ENCODE measurements at places on chromosomes 13 and 19. TPM values are rescaled to one million over a fixed set of nuclear protein-coding genes. Genes with fewer than 3 reads are reported as not detected.

VSIG10L gene
- 103 TPM for total RNA-seq

PEAK3 gene
- total RNA-seq, result 0.08 TPM

UNC13A gene
- 0.04 TPM for total RNA-seq

DCT gene
- not detected for total RNA-seq

CD22 gene
- total RNA-seq, result 2.5 TPM

FUT6 gene
- total RNA-seq, result 56.9 TPM

TINCR gene
- 29.7 TPM for total RNA-seq

TEX29 gene
- total RNA-seq, result not detected

ZNF283 gene
- 5.3 TPM for total RNA-seq

MIR17HG gene
- total RNA-seq, result 3.5 TPM

OR7D2 gene
- total RNA-seq, result not detected

FXYD7 gene
- total RNA-seq, result not detected

TMEM272 gene
- total RNA-seq, result not detected

DNA sequence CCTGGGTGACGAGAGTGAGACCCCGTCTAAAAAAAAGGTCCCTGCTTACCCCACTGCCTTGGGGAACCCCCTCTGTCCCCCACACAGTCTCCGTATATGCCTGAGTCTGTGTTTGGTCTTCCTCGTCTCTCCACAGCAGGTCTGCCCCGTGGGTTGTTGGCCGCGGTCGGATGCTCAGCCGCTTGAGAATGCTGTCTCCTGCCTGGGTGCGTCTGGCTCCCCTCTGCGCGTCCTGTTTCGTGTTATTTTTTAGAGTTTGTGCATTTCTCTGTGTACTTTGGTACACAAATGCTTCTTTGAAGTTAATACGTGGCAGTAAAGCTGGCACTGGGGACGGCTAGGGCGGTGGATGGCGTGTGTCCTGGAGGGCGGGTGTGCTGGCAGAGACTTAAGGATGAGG is 34.9 kb downstream of the KDM4B start:
- ATAC-seq, result no peak

DNA sequence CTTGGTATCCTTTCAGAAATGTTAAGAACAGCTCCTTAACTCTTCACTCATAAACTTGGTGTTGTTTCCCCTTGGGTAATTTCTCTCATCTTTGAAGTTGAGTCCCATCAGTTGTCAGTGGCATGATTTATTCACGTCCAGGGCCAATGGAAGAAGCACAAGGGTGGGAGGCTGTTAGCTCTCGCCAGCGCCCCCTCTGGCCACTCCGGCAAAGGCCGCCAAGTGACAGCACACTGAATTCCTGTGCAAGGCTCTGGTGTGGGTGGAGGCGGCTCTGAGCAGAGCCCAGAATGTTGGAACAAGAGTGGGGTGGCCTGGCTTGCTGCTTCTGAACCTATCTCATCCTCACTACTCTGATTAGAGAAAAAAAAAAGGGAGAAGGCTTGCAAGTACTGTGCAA is 13.1 kb upstream of the MEDAG start:
- no peak for ATAC-seq

GRCh38 chr13:37481885-37482227 is 116.7 kb downstream of the POSTN start:
- ATAC-seq, result no peak

GRCh38 chr19:13275016-13275722 is 125.0 kb downstream of the IER2 start:
- no peak for ATAC-seq

GRCh38 chr13:56198350-56198749 is 942.4 kb upstream of the PRR20A start:
- ATAC-seq, result no peak

GRCh38 chr19:799076-799881 is 2.0 kb downstream of the PTBP1 start:
- ATAC-seq, result no peak

DNA sequence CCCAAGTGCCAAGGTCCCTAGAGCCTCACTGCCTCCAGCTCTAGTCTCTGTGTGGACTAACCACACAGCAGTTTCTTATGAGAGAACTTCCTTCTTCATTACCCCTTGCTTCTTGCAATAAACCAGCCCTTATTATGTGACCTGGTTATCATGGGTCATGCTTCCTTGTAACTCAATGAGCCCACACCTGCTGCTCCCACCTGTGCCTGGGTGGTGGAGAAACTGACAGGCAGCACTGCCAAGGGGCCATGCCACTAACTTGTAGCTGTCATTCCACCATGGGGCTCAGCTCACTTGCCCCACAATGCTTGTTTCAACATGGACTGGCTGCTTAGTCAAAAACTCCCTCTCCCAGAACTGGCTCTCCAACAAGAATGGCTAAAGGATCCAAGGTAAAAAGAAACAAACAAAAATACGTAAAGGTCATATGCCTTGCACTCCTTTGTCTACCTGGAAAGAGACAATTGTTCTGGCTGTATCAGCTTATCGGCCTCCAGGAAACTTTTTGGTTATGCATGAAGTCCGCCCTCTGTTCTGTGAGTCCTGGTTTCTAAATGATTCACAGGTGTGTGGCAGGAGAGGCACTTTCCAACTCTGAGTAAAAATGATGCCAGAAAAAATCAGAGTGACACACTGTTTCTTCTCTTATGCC is 446.4 kb downstream of the COG6 start:
- ATAC-seq, result peak; percentile 80

- ATAC-seq, result peak; percentile 46
Measured at GRCh38 chr19:46618670-46619231, 6.1 kb downstream of the PTGIR start.

- peak; percentile 21 for ATAC-seq
Measured at GRCh38 chr19:1231729-1232637, 5.8 kb downstream of the CBARP start.

GRCh38 chr13:30750036-30750435 is 14.7 kb downstream of the ALOX5AP start:
- ATAC-seq, result no peak

DNA sequence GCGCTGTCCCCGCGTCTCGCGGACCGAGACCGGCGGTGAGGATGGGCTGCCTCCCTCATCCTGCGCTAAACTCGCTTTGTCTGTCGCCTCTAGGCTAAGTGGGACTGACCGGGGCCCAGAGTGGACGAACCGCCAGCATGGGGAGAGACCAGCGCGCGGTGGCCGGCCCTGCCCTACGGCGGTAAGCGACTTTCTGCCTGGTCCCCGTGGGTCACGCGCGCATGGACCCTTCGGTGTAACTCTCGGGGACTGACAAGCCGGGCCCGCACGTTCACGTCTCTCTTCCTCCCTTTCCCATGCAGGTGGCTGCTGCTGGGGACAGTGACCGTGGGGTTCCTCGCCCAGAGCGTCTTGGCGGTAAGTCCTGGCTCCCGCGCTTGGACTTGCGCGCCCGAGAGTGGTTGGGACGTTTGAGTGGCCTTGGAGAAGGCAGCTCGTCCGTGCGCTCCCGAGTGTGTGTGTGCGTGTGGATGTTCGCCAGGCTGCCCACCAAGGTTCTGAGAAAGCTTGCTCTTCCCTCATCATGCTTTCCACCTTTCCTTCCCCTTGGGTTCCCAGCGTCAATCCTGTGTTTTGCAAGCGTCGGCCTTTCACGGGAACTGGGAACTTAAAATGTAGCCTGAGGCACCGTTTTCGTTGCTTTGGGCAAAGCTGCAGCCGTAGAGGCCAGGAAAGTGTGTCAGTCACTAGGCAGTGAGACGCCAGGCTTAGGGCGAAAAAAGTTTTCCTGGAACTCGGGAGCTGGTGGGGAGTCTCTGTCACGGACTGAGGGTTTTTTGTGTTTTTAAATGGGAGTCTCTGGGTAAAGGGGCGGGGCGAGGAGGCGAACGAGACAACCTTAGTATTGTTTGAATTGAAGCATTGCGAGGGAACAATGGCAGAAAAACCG is 927 bp downstream of the COL4A2 start:
- peak; percentile 29 for ATAC-seq

GRCh38 chr19:14031719-14032480 is at the start of gene IL27RA:
Gene IL27RA (plus strand): TSS chr19:14031762. CDS start chr19:14031873, 111 bp downstream.
- peak; percentile 68 for ATAC-seq

GRCh38 chr13:97015661-97016350 is 21.5 kb upstream of the OXGR1 start:
- ATAC-seq, result no peak

DNA sequence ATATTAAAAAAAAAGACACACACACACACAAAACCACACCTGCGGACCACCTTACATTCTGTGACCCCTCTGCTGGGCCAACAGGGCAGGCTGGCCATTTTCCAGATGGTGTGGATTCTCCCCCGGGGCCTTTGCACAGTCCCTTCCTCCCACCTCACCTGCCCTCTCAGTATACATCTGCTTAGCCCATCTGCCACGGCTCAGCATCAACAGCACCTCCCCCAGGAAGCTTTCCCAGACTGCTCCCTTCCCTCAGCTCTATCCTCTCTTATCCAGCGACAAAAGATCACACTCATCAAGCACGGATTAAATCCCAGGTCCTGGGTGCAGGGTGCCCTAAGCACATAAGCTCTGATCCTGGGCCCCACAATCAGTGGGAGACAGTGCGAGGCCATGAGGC is 4.5 kb downstream of the ZNF787 start:
- ATAC-seq, result no peak

DNA sequence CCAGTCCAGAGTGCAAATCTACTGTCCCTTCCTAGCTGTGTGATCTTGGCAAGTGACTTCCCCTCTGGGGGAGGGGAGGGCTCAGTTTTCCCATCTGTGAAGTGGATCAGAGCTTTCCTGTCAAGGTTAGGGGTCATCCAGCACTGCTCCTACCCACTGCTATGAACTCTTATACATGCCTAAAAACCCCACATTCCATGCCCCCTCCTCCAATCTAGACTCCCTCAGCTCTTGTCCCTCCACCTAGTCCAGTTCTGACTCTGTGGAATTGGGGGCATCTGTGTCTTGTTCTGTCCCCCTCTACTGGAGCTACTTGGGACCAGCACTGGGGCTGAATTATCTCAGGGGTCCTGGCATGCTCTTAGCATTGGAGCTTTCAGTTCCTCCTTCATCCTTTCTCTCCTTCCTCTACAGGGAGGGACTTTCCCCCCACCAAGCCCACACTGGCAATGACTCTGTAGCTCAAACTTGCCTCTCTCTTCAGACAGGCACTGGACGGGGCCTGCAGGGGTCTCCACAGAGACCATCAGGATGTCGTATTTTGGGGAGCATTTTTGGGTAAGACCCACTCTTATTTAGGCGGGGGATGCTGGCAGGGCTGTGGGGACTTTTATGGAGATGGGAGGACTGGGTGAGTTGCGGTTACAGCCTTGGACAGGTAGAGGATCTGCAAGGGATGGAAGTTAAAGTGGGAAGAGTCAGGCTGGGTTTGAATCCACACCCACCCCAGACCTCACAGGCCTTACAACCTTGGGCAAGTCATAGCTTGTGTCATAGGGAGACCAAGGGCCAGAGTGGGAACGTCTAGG is 3.6 kb downstream of the FCHO1 start:
- no peak for ATAC-seq

DNA sequence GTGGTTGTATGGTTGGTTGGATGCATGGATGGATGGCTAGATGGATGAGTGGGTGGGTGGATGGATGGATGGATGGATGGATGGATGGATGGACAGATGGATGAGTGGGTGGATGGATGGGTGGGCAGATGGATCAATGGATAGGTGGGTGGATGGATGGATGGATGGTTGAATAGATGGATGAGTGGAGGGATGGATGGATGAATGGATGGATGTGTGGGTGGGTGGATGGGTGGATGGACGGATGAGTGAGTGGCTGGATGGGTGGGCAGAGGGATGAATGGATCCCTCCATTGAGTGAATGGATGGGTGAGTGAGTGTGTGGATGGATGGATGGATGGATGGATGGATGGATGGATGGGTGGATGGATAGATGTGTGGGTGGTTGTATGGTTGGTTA is 9.0 kb upstream of the NMRK2 start:
- no peak for ATAC-seq

GRCh38 chr19:18675779-18676178 is 7.7 kb upstream of the CRTC1 start:
- ATAC-seq, result no peak

GRCh38 chr13:34467450-34468083 is 474.5 kb upstream of the NBEA start:
- peak; percentile 76 for ATAC-seq

DNA sequence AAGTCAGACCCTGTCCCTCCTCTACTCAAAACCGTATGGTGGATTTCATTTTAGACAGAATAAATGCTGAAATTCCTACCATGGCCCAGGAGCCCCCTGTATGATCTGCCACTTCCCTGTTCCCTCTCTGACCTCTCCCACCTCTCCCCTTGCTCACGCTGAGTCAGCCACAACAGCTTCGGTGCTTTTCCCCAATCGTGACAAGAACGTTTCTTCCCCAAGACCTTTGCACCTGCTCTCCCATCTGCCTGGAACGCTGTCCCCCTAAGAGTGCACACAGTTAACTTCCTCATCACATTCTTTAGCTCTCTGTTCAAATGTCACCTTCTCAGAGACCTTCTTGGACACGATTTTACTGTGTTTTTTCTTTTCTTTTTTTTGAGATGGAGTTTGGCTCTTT is 2.3 kb downstream of the VRK3 start:
- ATAC-seq, result no peak

- ATAC-seq, result no peak
Measured at GRCh38 chr13:32581177-32581786, 5.0 kb upstream of the PDS5B start.

GRCh38 chr13:30133554-30133912 is 173.8 kb downstream of the KATNAL1 start:
- no peak for ATAC-seq

GRCh38 chr13:21243045-21243897 is 66.8 kb downstream of the MRPL57 start:
- peak; percentile 14 for ATAC-seq

DNA sequence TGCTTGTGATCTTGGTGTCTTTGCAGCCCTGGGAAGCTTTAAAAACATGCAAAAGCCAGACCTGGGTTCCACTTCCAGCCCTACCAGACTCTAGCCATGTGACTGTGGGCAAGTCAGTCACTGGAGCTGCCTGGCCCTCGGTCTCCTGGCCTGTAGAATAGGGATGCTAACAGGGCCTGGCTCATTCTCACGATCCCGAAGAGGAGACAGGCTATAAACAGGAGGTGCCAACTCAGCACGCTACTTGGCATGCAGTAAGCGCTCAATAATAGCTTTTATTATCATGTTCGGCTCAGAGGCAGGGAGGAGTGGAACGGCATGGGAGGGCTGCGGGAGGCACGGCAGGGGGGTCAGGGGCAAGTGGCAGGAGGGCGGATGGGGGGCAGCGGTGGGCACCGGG is 1.7 kb downstream of the CTXN1 start:
- ATAC-seq, result no peak

DNA sequence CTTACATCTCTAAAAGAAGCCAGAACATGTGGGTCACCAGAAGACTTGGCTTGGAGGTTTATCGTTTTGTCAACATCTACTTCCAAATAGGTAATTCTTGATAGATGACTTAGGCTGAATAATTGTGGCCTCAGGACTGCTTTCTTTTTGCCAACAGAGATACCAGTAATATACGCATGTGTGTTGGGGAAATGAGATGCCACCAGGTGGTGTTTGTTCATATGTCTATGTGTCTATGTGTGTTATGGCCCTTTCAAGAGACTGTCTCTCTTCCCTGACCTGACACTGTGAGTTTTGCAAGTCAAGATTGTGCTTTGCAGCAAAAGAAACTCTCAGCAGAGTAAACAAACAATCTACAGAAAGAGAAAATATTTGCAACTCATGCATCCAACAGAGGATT is 31.6 kb upstream of the METTL21C start:
- ATAC-seq, result no peak

- ATAC-seq, result no peak
Measured at GRCh38 chr13:40477623-40478608, 188.5 kb downstream of the FOXO1 start.

All from esophagus mucosa (tissue), 1 donor.